ENCODE measurements at places on chromosomes 4 and X. TPM values are rescaled to one million over a fixed set of nuclear protein-coding genes. Genes with fewer than 3 reads are reported as not detected.

DNA sequence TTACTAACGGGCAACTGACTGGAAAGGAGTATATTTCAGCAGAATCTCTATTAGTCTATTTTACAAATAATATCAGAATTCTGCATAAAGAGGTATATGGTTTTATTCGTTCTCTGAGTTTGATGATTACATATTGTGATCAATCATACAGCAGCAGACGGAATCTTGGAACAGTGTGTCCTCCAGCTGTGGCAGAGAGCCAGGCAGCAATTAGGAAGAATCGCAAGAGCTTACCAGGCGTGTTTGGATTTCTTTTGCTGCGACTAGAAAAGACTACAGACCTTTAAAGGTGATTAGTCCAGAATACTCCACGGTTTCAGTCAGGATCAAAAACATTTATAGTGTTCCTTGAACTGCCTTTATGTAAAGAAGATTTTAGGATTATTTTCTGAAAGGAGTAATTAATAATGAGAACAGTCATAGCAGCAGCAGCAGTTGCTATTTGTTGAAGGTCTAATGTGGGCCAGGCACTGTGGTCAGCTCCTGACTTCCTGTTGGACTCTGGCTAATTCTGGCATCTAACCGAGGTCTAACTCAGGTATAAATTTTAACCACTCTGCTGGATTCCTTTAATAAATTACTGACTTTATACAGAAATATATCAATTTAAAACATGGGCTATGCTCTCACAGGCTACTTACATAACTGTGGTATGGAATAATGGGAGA lies 225.3 kb upstream of the CXorf66 start:
- H3K36me3 ChIP-seq, result no peaks in the 10 kb centered on the region
- H3K27me3 ChIP-seq, result no peaks in the 10 kb centered on the region
- no peak overlapping the region for H3K4me3 ChIP-seq
- H3K27ac ChIP-seq, result no peak overlapping the region
- no peak for DNase-seq

- H3K4me1 ChIP-seq, result peaks cover 2% of the 10 kb centered on the region
- DNase-seq, result no peak
- H3K27me3 ChIP-seq, result no peaks in the 10 kb centered on the region
- no peak overlapping the region for H3K27ac ChIP-seq
These were observed 111.2 kb upstream of the TBC1D9 start for GRCh38 chr4:140867356-140867755.

CCDC160 gene
- total RNA-seq, result not detected

- H3K27me3 ChIP-seq, result no peaks in the 10 kb centered on the region
- H3K27ac ChIP-seq, result no peak overlapping the region
- DNase-seq, result no peak
- no peaks in the 10 kb centered on the region for H3K36me3 ChIP-seq
- H3K4me1 ChIP-seq, result no peaks in the 10 kb centered on the region
These were observed 104.5 kb upstream of the AGA start for GRCh38 chr4:177546745-177547144.

- no peak overlapping the region for H3K4me3 ChIP-seq
- H3K27me3 ChIP-seq, result no peaks in the 10 kb centered on the region
- no peaks in the 10 kb centered on the region for H3K4me1 ChIP-seq
- no peak overlapping the region for H3K27ac ChIP-seq
- H3K36me3 ChIP-seq, result no peaks in the 10 kb centered on the region
These were observed 8.7 kb downstream of the RPGR start for GRCh38 chrX:38318606-38319005.

DNA sequence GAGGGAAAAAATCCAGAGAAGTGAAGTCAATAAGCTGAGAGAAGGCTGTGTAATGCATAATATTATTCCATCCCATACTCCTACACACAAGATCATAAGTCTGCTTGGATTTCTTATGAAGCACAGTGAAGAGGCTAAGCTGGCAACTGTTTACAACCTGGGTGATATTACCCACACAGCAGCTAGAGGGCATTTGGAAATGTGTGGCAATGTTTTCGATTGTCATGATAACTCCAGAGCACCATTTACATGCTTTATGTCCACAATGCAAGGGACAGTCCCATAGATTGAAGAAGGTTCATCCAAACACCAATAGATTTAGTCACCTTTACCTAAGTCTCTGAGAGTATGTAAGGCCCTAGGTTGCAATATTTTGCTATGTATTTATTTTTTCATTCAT lies 412.2 kb downstream of the PPP3CA start:
- no peaks in the 10 kb centered on the region for H3K27me3 ChIP-seq
- H3K4me3 ChIP-seq, result no peak overlapping the region
- no peak for DNase-seq
- H3K36me3 ChIP-seq, result no peaks in the 10 kb centered on the region
- no peaks in the 10 kb centered on the region for H3K4me1 ChIP-seq
- H3K27ac ChIP-seq, result no peak overlapping the region

MANBA gene
- total RNA-seq, result 8.9 TPM

GRCh38 chrX:17836830-17837229 lies 24.3 kb downstream of the RAI2 start:
- H3K27ac ChIP-seq, result no peak overlapping the region
- H3K4me1 ChIP-seq, result no peaks in the 10 kb centered on the region

GRCh38 chr4:20422398-20422797 lies 170.7 kb downstream of the SLIT2 start:
- no peak for DNase-seq
- H3K4me1 ChIP-seq, result no peaks in the 10 kb centered on the region
- H3K27ac ChIP-seq, result no peak overlapping the region
- no peaks in the 10 kb centered on the region for H3K27me3 ChIP-seq
- no peak overlapping the region for H3K4me3 ChIP-seq
- H3K36me3 ChIP-seq, result no peaks in the 10 kb centered on the region

AWAT2 gene
- total RNA-seq, result not detected

HTR2C gene
- not detected for total RNA-seq

- peak overlapping the region; percentile 94 for H3K27ac ChIP-seq
- peak overlapping the region; percentile 26 for H3K4me3 ChIP-seq
- DNase-seq, result peak; percentile 79
- no peaks in the 10 kb centered on the region for H3K36me3 ChIP-seq
- H3K27me3 ChIP-seq, result no peaks in the 10 kb centered on the region
These were observed 44.9 kb upstream of the PDLIM5 start for GRCh38 chr4:94406668-94407437.

DNA sequence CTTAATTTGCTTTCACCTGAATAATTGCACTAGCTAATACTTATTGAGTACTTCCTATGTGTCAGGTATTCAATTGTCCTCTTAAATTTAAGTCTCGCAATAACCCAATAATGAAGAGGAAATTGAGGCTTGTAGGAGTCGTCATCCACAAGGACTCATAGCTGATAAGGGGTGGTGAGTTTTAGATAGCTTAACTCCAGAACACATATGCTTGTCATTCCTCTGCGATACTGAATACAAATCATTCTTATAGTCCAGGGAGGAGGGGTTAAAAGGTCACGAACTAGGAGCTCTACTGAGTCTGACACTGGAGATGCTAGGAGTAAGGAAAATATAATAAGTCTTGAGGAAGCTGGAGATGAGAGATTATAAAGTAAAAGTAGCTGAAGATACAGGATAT lies 1.4 kb upstream of the PACRGL start:
- H3K4me1 ChIP-seq, result peaks cover 12% of the 10 kb centered on the region
- no peaks in the 10 kb centered on the region for H3K27me3 ChIP-seq
- no peak overlapping the region for H3K27ac ChIP-seq
- H3K4me3 ChIP-seq, result no peak overlapping the region
- no peak for DNase-seq
- H3K36me3 ChIP-seq, result no peaks in the 10 kb centered on the region

GRCh38 chrX:124260845-124261244 lies 71.6 kb upstream of the TEX13D start:
- no peaks in the 10 kb centered on the region for H3K27me3 ChIP-seq
- H3K36me3 ChIP-seq, result no peaks in the 10 kb centered on the region
- H3K4me1 ChIP-seq, result peaks cover 10% of the 10 kb centered on the region
- no peak overlapping the region for H3K4me3 ChIP-seq
- H3K27ac ChIP-seq, result no peak overlapping the region

MCUB gene
- total RNA-seq, result 4.6 TPM

DNA sequence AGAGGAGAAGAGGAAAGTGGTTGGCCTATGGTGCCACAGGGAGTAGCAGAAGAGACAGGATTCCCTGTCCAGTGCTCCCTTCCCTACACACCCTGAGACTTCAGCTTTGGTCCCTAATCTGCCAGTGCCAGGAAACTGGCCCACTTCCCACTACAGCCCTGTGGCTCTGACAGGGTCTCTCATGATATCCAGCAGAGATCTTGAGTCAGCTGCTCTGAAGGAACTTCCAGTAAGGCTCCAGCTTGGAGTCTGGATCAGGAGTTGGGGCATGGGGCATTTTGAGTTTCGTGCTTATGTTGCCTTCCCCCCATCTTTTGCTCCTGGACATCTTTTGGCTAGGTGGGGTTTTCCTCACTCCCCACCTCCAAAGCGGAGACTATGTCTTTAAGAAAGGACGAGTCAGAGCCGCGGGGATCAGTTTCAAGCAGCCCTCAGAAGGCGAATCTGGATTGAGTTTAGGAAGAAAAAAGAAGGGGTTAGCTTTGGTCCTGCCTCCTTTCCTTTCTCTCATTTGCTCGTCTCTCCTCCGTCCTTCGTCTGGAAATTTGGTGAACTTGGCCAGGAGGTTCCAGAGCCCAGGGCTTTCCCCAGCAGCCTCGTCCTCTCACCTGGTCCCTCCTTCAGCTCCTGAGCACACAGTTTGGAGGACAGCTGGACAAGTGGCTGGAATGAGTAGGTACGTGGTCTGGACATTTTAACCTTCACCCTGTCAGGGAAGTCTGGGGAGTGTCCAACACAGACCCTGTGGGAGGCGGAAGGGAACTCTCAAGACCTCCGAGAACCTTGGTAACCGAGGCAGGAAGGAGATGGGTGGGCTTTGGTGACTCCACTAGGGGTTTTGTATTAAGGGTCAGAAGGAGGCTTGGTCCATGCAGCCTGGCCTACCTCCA lies 104.4 kb downstream of the RTL5 start:
- H3K4me1 ChIP-seq, result no peaks in the 10 kb centered on the region
- H3K4me3 ChIP-seq, result no peak overlapping the region
- no peaks in the 10 kb centered on the region for H3K36me3 ChIP-seq
- H3K27me3 ChIP-seq, result no peaks in the 10 kb centered on the region
- no peak overlapping the region for H3K27ac ChIP-seq

CASP3 gene
- 25.5 TPM for total RNA-seq

GRCh38 chr4:187417721-187418120 lies 577.9 kb upstream of the ZFP42 start:
- H3K4me3 ChIP-seq, result no peak overlapping the region
- H3K27ac ChIP-seq, result no peak overlapping the region
- H3K36me3 ChIP-seq, result no peaks in the 10 kb centered on the region
- DNase-seq, result no peak

- H3K4me3 ChIP-seq, result no peak overlapping the region
- no peak overlapping the region for H3K27ac ChIP-seq
- H3K27me3 ChIP-seq, result no peaks in the 10 kb centered on the region
- DNase-seq, result no peak
- no peaks in the 10 kb centered on the region for H3K36me3 ChIP-seq
- no peaks in the 10 kb centered on the region for H3K4me1 ChIP-seq
These were observed 1365.4 kb downstream of the ARAP2 start for GRCh38 chr4:34878961-34879360.

- H3K4me3 ChIP-seq, result no peak overlapping the region
- H3K36me3 ChIP-seq, result no peaks in the 10 kb centered on the region
- H3K27ac ChIP-seq, result no peak overlapping the region
- H3K4me1 ChIP-seq, result no peaks in the 10 kb centered on the region
- no peaks in the 10 kb centered on the region for H3K27me3 ChIP-seq
These were observed 179.3 kb downstream of the ADGRL3 start for GRCh38 chr4:61379406-61379805.

MPP1 gene
- 11.3 TPM for total RNA-seq

DNA sequence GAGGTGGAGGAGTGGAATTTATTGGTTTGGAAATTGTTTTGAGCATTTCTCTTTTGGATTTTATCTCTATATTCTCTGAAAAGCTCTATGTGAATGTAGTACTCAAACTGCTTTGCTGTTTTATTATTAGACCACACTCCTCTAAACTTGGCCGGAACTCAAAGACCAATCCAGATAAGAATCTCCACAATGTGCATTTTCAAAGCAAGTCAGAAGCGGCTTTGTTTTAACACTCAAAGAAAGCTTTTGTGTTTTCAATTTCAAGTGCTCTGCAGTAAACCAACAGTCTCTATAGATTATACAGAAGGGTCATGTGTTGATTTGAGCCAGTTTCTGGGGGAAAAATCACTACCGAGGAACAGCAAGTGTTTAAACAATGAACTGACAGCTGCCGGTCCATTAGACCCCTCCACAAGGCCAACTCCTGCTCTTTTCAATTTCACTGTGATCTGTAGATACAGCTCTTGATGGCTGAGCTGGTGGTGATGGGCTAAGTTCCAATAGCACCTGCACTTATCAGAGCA lies 79.4 kb downstream of the FTHL17 start:
- no peak overlapping the region for H3K27ac ChIP-seq
- no peaks in the 10 kb centered on the region for H3K27me3 ChIP-seq
- H3K36me3 ChIP-seq, result no peaks in the 10 kb centered on the region
- H3K4me1 ChIP-seq, result no peaks in the 10 kb centered on the region

DNA sequence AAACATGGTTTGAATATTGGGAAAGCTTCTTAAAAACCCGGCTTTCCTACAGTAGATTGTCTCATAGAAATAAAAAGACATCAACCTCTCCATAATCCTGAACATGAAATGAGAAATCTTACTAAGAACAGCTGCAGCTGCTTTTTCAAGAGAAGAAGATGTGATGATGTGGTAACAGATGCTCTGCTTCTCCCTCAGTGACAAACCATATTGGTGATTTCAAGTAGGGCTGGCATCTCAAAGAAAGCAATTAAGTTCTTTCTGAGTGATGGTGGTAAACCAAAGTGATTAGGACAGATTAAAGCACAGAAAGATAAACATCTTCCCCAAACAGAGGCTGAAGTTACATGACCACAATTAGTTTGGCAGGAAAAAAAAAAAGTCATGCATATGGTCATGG lies 1477.7 kb downstream of the RAPGEF2 start:
- no peak overlapping the region for H3K4me3 ChIP-seq
- no peaks in the 10 kb centered on the region for H3K27me3 ChIP-seq
- no peak for DNase-seq
- no peaks in the 10 kb centered on the region for H3K36me3 ChIP-seq
- H3K4me1 ChIP-seq, result no peaks in the 10 kb centered on the region
- no peak overlapping the region for H3K27ac ChIP-seq

GRCh38 chr4:7124689-7125442 lies 57.0 kb upstream of the GRPEL1 start:
- no peak overlapping the region for H3K27ac ChIP-seq
- H3K27me3 ChIP-seq, result no peaks in the 10 kb centered on the region
- H3K4me3 ChIP-seq, result no peak overlapping the region
- peak; percentile 14 for DNase-seq
- peaks cover 9% of the 10 kb centered on the region for H3K4me1 ChIP-seq

DNA sequence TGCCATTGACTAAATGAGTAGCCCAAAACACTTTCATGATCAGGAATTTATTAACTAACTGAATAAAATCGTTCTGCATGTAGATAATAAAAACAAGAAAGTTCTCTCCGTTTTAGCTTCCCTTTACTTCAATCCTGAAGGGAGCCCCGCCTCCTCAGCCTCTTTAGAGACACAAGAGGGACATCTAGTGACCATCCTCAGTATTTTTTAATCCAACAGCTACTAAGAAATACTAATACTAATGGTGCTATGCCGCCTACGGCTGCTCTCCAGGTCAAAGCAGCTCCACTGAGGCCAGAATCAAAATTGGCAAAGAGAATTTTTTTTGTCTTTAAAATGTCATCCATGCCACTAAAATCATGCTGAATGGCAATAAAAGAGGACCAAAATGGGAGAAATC lies 3.2 kb upstream of the PCDH19 start:
- no peaks in the 10 kb centered on the region for H3K4me1 ChIP-seq
- H3K4me3 ChIP-seq, result no peak overlapping the region
- no peak overlapping the region for H3K27ac ChIP-seq
- no peak for DNase-seq

GCNA gene
- 0.95 TPM for total RNA-seq

GRCh38 chr4:150828159-150828558 lies 186.9 kb downstream of the LRBA start:
- no peaks in the 10 kb centered on the region for H3K36me3 ChIP-seq
- no peak overlapping the region for H3K27ac ChIP-seq
- no peak for DNase-seq
- H3K27me3 ChIP-seq, result no peaks in the 10 kb centered on the region

PAGE2 gene
- not detected for total RNA-seq

LEF1 gene
- not detected for total RNA-seq
